ENCODE measurements at places on chromosomes 12 and 14. TPM values are rescaled to one million over a fixed set of nuclear protein-coding genes. Genes with fewer than 3 reads are reported as not detected.

FIGNL2 gene
- total RNA-seq: not detected

NANOG gene
- not detected for total RNA-seq

AKAP3 gene
- total RNA-seq: 0.69 TPM

ANKS1B gene
- total RNA-seq: 23.4 TPM

FLRT2 gene
- total RNA-seq: not detected

TAS2R14 gene
- total RNA-seq: 12.6 TPM

ALKBH2 gene
- total RNA-seq: 30.6 TPM

NTF3 gene
- not detected for total RNA-seq

HOXC6 gene
- total RNA-seq: not detected

MANSC4 gene
- not detected for total RNA-seq

ADSS1 gene
- 2.8 TPM for total RNA-seq

HOXC9 gene
- not detected for total RNA-seq

- no peak for DNase-seq
Observed at GRCh38 chr12:45310627-45310968, 94.7 kb downstream of the ANO6 start.

DNA sequence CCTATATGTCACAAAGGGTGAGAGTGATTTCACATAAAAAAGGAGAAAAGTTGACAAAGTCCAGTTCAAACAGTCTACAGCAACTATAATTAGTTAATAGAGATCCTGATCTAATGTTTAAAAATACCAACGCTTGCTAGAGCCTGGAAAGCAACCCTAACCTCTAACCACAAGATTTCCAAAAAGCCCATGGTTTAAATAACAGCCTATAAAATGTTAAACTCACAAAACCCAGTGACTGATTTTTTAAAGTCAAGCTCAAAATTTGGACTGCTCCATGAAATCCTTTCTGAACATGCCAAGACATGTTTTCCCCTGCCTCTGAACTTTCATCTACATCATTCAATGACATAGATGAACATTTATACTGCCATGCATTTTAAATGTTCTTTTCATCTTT lies 81.6 kb downstream of the PLEKHG7 start:
- no peak for DNase-seq

GRCh38 chr12:685388-685787 lies 22.1 kb upstream of the NINJ2 start:
- peak; percentile 70 for DNase-seq

GRCh38 chr14:65238456-65238855 lies 136.1 kb upstream of the MAX start:
- DNase-seq: no peak

DNA sequence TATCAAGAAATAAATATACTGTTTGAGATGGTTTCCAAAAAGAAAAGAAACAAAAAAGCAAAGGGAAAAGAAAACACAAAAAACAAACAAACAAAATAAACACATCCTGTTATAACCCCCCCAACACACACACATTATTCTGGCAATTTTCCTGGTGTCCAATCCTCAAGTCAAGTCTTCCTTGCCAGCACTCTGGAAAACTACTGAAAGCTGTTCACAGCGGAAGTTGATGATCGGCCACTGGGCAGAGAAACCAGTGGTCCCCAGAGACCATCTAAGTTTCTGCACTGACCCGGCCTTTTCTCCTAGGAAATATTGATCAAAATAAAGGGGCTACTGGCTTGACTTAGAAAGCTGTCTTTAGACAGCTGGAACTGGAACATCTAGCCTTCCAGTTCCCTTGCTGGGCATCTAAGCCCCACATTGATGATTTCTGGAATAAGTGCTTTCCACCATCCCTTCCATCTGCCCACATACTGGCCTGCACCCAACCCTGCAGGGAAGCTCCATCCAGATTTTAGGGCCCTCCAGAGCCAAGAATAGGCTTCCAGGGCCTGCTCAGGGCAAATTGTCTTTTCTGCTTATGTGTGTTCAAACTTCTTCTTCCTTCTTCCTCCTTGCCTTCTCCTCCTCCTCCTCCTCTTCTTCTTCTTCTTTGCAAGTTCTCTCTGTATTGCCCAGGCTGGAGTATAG lies 11.6 kb upstream of the PPP1CC start:
- DNase-seq: no peak

GRCh38 chr12:85804663-85805062 lies 31.5 kb downstream of the RASSF9 start:
- no peak for DNase-seq

DNA sequence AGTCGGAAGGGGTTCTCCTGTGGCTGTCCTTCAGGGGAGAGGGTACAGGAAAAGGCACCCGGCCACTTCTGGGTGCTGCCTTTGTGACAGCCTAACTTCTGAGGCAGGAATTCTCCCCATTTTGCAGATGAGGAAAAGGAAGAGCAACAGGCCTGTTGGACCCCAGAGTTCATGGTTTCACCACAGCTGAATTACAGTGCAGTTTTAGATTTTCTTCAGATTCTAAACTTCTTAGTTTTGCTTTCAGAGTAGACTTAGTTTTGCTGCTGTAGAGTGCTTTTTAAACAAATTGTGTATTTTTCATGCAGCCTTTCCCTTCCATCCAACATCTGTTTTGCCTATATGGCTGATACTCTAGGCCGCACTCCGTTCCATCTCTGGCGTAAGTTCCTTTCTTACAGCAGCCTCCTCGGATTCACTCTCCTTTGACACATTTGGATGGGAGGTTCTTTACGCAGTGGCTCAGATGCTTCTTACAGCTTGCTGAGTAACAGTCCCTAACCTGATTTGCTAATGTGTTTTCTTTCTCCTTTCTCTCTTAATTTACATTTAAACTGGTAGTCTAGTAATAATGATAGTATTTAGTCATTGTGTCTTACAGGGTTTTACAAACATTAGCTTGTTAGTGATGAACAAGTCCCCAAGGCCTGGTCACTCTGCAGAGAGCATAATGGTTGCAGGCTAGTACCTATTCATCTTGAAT lies 7.8 kb downstream of the TRAF3 start:
- no peak for DNase-seq

GRCh38 chr12:5014269-5014668 lies 29.4 kb upstream of the KCNA5 start:
- no peak for DNase-seq

DNA sequence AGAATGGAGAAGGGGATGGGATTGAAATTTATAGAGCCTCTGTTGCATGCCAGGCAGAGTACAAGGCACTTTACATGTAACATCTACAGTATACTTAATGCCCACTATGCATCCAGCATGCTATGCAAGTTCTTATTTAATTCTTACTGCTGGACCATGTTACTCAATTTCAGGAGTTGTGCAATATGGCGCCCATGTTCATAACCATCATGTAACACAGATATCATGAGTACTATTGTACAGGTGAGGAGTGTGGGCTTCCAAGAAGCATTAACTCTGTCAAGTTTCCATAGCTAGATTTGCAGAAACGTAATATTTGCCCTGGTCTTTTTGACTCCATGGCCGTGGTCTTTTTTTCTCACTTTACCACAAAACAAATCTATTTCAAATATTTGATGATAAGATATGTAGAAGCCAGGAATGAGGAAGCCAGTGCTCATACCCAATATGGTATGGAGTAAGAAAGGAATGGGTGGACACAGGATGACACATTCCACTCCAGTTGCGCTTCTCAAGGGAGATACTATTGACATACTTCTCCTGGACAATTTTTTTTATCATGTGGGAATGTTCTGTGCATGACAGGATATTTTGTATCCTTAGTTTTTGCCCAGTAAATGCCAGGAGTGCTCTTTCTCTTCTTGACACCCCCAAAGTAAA lies 191.8 kb downstream of the C12orf75 start:
- DNase-seq: no peak

GRCh38 chr14:96805956-96806355 lies 8.8 kb downstream of the VRK1 start:
- DNase-seq: no peak

DNA sequence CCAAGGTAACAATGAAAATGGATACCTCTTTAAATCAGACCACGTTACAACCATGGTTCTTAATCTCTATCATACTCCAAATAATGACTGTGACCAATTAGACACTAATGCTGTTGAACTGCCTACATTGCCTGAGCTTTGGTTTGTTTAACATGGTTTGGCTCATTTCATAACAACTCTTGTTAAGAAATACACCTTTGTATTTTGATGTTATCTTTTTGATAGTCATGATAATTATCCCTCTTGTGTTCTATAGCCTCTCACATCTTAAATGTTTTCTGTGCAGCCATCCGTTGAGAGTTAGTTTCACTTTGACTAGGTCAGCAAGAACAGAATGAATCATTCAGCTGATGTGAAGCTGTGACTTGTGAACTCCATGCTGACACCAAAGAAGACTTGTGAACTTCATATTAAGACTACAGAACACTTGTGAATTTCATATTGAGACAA lies 75.5 kb upstream of the RERGL start:
- no peak for DNase-seq

- DNase-seq: no peak
Observed at GRCh38 chr14:46820291-46820690, 168.7 kb upstream of the RPL10L start.

- DNase-seq: no peak
Observed at GRCh38 chr12:112418273-112418607, 507 bp upstream of the PTPN11 start.

DNA sequence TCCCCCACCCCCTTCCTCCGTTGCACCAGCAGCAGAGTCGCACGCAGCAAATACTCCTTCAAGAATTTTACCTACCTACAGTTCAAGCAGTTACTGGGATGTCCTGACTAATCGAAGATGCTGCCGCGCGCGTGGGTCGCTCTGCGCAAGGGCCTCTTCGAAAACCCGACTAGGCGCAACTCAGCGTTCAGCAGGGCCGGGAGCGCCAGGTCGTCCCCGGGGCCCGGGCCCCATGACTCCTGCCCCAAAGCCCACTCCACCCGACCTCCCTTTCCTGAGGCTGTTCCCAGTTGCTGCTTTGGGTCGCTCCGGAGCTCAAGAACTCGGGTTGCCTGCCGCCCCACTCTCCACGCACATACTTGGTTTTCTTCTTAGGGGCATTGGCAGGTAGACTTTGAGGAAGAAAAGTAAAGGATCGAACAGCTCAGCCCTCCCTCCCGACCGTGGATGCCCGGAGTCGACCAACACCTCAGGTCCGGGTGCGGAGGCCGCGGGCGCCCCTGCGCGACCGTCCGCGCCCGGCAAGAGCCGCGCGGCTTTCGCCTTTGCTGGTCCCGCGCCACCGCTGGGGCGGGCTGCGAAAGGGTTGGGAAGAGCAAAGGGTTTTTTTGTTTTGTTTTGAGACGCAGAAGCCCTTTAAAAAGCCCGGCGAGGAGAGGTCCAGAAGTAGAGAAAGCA lies 1.9 kb downstream of the BMP4 start:
- DNase-seq: no peak

- peak; percentile 99 for DNase-seq
Observed at GRCh38 chr12:53625946-53626701, at the start of gene ATF7. Gene ATF7 (minus strand): TSS chr12:53626382. CDS start chr12:53601000, 25,382 bp downstream.

- no peak for DNase-seq
Observed at GRCh38 chr14:68825729-68826128, 32.9 kb upstream of the ZFP36L1 start.

Data from Karpas-422 (cell line).